ENCODE measurements at places on chromosomes 7 and 10. TPM values are rescaled to one million over a fixed set of nuclear protein-coding genes. Genes with fewer than 3 reads are reported as not detected.

The BAIAP2L1 gene
- total RNA-seq = 32.5 TPM

- no peak for DNase-seq
Observed at GRCh38 chr7:22146961-22147512, 201.3 kb upstream of the CDCA7L start.

- no peak for DNase-seq
Observed at GRCh38 chr7:131546583-131547141, 9.8 kb downstream of the PODXL start.

- no peak for DNase-seq
Observed at GRCh38 chr10:22598478-22598877, 115.9 kb downstream of the PIP4K2A start.

DNA sequence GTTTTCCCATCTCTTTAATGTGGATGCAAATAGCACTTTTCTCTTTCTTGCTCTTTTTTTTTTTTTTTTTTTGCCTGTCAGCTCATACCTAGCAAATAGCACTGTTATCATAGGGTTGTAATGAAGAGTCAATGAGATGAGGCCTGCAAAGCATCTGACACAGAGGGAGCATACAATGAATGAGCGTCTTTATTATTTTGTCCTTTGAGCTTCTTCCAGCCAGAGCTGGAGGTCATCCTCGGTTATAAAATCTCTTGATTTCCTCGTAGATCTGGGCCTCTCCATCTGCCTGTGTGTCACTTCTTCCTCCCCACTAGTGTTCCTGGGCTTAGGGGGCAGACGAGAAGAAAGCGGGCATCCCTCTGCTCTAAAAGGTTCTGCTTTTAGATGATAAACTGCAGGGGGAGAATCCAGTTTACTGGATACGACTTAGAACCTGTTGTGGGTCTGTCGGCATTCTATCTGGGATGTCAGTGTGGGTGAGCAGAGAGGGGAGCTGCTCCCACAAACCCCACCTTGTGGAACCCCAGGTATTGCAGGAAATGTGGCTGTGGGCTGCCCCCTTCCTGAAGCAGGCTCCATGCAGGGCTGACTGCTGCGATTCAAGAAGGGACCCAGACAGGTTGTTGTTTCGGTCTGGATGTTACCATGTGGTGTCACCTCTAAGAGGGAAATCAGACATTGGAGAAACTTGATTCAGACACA is 135.8 kb upstream of the GPR26 start:
- DNase-seq = no peak

GRCh38 chr10:94225589-94225988 is 137.2 kb downstream of the NOC3L start:
- no peak for DNase-seq

DNA sequence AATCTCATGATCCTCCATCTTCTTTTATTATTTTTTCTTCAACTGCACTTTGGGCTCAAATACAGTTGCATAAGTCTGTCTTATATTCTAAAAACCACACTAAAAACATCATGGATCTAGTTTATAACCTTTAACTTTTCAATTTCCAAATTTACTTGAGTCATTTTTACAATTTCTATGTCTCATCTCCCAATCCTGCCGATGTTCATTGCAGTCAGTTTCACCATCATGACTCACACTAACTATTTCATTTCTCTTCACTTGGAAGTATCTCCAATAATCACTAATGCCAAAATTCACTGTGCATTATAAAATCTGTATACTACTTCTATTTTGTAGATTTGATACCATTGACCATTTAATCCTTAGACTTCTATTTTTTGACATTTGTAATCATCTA is 806.9 kb upstream of the SORCS1 start:
- DNase-seq = no peak
